Hippocampal formation (tissue), 2 donors: ENCODE measurements at places on chromosomes 12 and 14.

DNA sequence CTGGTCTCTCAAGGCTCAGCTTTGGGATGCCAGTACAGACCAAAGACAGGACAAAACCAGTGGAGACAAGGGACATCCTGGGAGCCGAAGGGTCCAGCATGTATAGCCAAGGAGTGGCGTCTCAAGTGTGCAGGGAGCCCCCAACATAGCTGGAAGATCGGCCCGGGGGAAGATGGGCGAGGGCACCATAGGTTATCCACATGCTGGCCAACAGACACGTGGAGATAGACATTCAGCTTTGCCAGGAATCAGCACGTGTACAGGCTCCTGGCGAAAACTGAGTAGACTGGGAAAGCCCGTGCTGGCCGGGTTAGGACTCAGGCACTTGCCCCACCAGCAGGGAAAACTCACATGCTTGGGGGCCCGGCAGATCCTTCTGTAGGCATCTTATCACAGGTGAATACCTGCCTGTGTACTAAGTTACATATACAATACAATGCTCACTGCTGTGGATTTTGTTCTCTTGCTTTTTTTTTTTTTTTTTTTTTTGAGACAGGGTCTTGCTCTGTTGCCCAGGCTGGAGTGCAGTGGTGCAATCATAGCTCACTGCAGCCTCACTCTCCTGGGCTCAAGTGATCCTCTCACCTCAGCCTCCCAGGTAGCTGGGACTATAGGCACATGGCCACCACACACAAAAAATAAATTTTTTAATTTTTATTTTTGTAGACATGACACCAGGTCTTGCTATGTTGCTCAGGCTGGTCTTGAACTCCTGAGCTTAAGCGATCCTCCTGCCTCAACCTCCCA is 5.6 kb upstream of the ANKRD9 start:
- no peak for DNase-seq

GRCh38 chr12:94175763-94176668 is 27.6 kb downstream of the PLXNC1 start:
- DNase-seq = no peak

DNA sequence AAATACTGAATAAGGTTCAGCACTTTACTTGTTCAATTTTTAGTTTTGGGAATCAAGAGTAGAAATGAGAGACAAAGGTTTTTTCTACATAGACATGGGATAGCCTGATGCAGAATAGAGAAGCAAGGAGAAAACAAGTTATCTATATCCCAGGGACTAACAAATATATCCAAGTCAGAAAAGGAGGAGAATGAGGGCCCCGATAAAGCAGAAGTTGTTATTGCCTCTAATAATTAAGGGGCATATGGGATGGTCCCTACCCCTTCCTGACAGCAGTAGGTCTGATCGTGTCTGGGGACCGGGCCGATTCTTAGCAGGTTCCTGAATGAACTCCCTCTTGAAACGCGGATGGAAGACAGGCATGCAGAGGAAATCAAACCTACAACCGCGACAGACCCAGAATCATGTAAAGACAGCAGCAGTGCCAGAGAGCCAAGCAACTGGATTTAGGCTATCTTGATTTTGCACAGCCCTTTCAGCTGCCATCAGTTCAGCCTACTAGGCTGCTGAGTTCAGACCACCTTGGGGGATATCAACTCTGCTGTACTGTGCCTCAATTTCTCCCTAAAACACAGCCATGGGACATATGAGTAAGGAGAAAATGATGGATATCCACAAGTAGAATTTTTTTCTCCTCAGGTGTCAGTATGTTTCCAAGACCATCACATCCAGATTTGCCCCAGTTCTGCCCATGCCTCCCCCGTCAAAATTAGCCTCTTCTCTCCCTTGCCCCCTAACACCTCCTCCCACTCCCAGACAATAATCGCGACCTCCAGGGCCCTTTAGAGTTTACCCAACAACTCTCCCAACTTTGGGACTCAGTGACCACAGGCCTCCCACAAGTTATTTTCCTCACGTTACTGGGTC is 706 bp downstream of the PRMT5 start:
- no peak for DNase-seq

- DNase-seq = peak; percentile 28
Observed at GRCh38 chr12:11621797-11622423, 27.6 kb upstream of the ETV6 start.

GRCh38 chr14:92121207-92121669 is 268 bp downstream of the NDUFB1 start:
- no peak for DNase-seq

GRCh38 chr14:57345106-57345505 is 45.3 kb upstream of the NAA30 start:
- no peak for DNase-seq

DNA sequence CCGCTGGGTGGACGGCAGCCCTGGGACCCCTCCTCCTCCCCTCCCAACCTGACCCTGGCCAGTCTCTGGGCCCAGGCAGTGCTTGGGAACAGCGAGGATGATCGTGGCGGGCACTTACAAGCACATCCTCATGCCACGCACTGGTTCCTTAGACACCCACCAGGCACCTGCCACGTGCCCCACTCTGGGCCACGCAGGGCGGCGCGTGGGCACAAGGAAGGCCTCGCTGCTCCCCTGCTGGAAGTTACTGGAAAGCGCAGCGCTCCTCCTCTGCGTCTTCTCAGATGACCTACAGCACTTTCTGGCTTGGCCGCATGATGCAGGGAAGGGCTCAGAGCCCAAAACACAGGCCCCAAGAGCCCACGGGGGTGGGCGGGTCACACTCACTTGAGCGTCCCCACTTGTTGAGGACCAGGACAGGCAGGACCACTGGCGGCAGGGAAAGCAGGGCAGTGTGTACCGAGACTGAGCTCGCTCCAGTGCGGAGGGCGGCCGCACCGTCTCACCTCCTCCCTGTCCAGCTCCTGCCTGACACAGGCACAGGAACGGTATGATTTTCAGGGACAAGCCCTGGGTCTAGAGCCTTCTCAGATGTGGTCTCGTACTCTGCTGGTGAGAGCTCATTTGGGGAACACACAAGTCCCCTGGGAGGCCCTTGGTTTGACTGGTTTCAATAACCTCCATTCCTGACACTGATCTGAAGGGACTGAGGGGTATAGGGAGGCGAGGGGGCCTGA is 128.3 kb upstream of the EVL start:
- no peak for DNase-seq

DNA sequence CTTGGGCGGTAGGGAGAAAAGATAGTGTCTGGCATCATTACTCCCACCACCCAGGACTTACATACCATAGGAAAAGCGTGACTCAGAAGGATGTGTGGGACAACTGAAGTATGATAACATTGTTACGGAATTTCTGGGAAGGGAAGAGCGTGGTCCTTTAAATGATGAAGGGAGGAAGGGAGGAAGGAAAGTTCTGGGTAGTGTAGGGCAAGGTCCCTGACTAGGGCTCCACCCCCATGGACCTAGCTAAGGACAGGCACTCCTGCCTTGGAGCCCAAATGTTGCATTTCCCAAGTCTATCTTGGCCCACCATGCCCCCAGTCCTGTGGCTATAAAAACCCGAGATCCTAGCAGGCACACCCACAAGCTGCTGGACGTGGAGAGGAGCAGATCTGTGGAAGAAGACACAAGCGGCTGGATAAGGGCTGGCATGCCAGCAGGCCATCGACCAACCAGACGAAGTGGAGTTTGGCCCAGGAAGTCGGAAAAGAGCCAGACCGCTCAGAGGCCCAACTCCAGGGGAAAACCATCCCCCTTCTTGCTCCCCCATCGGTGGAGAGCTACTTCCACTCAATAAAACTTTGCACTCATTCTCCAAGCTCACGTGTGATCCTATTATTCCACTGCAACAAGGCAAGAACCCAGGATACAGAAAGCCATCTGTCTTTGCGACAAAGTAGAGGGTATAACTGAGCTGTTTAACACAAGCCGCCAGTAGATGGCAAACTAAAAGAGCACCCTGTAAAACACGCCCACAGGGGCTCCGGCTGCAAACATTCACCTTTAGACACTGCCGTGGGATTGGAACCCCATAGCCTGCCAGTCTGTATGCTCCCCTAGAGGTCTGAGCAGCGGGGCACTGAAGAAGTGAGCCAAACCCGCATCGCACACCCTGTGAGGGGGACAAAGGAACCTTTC is 23.0 kb upstream of the RAB21 start:
- no peak for DNase-seq

- DNase-seq = no peak
Observed at GRCh38 chr12:45568808-45569207, 160.7 kb upstream of the ARID2 start.

DNA sequence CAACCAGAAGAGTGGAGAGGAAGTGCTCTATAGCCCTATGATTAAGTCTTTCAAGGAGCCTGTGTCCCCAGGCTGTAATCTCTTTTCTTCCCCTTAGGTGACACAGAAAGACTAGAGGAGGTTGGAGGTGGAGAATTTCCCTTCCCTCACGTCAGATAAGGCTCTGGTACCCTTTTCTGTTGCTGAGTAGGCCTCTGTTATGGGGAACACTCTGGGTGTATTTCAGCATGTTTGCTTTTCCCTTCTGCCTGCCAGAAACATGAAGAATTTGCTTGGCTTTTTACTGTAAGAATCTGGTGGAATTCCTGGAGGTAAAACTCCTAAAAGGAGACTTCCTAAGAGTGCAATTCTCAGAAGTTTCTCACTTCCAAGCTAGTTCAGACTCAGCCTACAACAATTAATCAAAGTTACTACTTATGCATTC is 58.3 kb downstream of the SIX1 start:
- DNase-seq = no peak

DNA sequence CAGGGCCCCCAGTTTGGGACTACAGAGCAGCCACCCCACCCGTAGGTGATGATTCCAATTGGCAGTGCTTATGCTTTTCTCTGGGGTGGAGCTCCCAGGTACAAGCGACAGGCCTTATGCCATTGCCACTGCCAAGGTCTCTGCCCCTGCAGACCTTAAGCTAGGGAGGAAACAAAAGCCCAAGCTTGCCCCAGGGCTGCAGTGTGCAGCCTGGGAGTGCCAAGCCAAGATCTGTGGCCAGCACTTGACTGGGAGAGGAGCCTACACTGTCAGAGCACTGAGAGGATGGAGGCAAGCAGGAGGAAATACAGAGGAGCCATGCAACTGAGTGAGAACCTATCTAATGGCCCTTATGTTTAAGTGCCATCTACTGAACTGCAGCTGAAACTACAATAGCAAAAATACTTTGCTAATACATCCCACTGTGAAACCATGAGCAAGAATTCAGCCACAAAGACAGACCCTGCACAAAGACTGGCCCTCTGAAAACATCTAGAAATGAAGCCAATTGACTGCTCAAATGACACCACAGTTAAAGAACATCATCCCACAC is 17.7 kb upstream of the ASCL1 start:
- DNase-seq = no peak

DNA sequence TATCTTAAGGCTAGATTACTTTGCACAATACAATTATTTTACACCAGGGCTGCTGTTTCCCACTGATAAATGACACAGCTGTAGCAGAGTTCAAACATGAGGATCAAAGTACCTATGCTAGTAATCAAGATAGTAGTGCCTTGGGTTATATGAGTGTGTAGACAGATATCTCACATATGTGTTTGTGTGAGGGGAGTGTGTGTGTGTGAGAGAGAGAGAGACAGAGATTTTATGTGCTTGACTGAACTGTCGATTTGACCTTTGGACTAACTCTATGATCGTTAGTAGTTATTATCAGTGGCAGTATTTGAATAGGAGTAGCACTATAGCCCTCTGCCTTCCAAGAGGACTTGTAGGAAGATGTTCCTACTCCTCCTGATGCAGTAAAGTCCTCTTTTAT is 15.5 kb downstream of the PLEKHA5 start:
- DNase-seq = no peak

DNA sequence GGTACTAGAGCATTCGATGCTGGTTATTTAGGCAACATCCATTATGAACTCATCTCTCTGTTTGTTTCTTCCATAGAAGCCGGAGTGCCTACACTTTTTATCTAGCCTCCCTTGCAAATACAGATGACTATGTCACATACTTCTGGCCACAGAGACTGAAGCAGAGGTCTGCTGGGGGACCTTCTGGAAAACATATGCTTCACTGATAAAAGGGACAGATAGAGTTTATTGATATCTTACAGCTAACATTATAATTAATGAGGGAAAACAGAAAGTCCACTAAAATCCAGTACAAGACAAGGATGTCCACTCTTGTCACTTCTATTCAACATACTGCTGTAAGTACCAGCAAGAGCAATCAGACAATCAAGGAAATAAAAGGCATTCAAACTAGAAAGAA is 104.3 kb upstream of the FAR2 start:
- no peak for DNase-seq

DNA sequence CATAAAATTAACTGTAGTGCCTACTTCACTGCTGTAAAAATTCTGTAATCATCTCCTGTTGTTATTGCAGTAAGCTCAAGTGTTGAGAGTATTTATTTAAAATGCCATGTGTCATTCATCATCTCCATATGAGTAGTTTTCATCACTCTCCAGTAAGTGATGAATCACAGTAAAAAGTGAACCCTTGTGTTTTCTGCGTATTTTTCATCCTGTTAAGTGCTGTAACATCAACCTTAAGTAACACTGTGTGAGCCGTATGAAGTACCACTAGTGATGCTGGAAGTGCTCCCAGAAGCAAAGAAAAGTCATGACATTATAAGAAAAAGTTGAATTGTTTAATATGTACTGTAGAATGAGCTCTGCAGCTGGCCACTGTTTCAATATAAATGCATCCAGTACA is 55.4 kb downstream of the SLCO1B3 start:
- DNase-seq = no peak

- DNase-seq = no peak
Observed at GRCh38 chr14:92316937-92317336, 6.0 kb upstream of the SLC24A4 start.

DNA sequence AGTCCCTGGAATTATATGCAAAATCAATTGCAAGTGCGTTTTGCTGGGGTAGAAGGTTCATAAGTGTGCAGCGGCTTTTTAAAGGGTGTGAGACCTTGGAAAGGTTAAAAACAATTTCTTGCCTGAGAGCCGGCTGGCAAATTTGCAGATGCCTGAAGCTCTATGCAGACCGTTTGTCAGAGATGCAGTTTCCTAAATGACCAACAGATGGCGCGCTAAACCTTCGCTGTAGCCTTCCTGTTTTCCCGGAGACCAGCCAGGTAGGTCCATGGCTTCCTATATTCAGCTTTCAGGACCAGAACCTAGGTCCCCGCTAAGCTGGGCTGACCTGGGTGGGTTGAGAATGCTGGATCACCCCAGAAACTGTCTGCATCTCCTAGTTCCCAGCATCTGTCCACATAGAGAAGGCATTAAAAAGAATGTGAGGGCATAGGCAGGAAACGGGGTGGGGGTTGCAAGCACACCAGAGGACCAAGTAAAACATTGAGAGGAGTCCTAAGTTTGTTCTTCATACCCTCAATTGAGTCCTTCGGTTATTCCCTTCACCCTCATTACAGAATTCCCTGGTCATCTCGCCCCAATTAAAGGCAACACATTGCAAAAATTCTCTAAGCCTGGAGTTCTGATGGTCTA is 5.7 kb upstream of the NOS1 start:
- DNase-seq = peak; percentile 62

GRCh38 chr12:108236366-108236765 is 102.7 kb downstream of the CMKLR1 start:
- DNase-seq = no peak

- DNase-seq = no peak
Observed at GRCh38 chr14:69323266-69323998, 63.5 kb downstream of the GALNT16 start.

GRCh38 chr12:6330192-6330591 is 11.7 kb downstream of the TNFRSF1A start:
- DNase-seq = no peak
